ENCODE measurements at places on chromosomes 7 and 10.

DNA sequence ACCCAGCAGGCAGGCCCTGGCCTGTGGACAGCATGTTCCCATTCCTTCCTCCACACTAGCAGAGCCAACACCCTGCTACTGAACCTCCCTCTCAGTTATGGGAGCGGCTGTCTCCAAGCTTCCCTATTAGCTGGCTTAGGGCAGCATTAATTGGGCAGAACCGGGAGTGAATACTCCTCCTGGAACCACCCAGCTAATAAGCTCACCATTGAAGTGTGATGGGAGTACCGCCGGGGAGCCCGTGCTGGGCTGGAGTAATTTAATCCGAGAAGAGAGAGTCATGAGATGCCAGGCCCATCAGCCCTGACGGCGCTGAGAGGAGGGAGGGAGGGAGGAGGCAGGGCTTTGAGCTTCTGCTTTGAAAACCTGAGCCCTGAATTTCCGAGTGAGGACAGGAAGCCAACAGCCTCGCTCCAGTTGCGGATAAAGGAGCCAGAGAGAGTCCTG, 31.8 kb upstream of the ELFN1 start:
- DNase-seq = no peak

- no peak for DNase-seq
Observed at GRCh38 chr7:51772190-51772589, 455.6 kb upstream of the COBL start.

DNA sequence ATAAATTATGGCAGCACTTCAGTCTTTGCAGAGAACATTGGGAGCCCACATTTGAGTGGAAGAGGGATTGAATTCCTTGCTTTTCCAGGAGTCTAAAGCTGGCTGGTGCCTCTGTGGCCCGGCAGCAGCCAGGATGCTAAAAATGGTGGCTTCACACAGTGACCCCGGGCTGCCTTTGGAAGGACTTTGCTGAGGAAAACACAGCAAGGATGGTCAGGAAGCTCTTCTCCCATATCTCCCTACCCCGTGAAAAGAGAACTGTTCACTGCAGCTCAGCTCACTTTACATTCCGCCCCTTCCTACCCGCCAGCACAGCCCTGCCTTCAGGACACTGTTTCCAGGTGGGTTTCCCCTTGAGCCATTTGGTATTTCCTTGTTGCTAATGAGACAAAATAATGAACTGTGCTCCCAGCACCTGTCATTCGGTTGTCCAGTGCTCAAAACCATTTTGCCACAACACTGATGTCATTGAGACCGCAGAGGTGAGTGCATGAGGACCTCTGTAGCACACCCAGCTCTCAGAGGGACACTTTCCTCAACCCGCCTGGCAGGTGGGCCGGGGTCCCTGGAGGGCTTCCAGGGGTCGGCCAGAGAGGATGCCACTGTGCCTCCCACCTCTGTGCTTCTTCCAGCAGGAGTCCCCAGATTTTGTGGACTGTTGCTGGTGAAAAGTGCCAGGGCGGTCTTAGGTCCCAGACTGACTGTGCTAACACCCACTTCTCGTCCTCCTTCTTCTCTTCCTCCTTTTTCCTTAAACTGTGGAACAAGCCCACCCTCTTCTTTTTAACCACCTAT, 255.7 kb upstream of the PPP2R2D start:
- no peak for DNase-seq

DNA sequence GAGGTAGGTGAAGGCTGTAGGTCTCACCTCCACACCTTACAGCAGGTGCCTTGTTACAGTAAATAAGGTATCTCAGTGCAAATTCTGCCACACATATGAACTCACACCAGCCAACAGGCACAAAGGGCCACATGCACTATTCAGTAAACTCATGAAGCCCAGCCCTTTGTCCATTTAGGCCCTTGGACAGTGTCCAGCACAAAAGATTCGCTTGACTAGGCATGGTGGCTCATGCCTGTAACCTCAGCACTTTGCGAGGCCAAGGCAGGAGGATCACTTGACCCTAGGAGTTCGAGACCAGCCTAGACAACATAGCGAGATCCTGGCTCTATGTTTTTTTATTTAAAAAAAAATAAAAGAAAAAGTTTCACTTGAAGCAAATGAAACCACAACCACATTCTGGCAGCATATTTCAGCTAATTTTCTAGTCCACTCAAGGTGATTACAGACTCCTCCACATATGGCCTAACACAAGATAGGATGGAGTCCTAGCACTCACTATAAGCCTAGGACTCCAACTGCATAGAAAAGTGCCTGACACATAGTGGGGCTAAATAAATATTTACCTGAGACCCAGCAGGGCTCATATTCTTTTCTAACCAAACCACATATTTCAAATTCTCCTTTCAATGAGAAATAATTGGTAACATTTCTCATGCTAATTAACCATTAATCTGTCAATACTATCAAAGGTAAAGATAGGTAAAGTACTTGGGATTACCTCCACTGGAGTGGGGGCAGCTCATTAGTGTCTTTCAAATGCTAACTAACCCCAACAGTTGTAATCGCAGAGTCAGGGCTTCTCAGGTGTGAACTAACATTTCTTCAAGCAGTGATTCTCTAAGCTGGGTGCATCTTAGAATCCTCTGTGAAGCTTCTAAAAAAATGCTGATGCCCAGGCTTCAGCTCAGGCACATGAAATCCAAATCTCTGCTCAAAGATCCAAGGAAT, 4.5 kb upstream of the ANKRD1 start:
- no peak for DNase-seq

DNA sequence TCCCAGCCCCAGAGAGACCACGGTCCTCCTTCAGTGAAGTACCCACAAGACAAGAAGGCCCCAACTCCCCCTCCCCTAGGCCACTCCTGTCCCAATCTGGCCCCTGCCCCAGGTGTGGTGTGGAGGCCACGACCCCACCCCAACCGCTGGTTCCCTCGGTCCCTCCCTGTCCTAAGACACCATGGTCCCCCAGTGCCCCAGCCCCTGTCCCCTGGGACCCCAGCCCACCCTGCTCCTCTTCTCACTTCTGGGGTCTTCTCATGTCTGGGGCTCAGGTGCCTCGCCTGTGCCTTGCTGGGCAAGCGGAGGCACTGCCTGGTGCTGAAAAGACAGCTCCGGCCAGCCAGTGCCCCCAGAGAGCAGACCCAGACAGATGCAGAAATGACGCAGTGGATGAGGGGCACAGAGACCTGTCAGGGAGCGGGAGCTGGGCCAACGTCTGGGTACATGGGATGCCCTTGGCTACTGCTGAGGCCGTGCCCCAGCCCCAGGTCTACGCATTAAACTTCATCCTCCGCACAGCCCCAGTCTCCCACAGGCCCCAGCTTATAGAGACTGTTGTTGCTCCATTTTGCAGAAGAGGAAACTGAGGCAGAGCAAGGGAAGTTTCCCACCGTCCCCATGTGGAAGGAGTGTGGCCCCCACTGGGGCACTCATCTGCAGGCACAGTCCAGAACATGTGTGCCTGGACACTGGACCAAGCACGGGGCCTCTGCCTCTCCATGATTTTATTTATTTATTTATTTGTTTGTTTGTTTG, 14.8 kb downstream of the GRIFIN start:
- no peak for DNase-seq

GRCh38 chr7:141477865-141478264, 73.3 kb upstream of the AGK start:
- no peak for DNase-seq

DNA sequence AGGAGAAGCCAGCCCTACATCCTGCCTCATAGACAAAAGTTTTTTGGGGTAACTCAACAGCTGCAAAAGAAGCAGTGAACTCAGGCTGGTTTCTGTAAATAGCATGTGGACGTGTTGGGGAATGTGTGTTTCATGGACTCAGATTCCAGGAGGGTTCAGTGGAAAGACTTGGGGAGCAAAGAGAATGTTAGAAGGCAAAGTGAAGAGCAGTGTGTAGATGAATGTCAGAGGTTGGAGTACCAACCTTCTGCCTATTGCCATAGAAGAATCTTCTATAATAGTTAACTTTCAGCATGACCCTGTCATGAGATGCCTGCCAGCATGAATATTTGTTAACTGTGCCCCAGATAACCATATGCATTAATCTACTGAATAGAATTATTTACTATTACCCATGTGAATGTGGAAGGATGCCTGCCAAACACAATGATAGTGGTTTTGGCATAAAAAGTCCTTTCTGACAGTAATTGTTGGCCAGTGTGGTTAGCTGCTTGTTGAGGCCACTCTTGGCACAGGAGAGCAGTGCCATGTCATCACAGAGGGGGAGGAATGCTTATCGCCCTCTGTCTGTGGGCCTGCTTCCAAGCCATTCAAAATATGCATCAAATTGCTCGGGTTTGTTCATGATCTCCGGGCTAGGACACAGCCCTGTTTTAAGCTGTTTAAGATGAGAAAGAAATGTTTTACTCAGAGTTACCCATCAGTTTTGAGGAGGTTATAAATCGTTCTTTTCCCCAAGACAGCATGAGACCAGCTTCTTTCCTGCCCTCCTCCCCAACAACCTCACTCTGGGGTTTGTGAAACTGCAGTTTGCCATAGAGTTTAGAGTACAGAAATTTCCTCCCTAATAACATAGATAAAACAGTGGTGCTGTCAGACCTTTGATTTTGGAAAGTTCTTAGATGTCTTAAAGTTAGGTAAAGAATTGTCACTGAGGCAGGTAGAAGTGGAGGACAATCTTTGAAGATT, 165.3 kb downstream of the WNT2 start:
- no peak for DNase-seq

DNA sequence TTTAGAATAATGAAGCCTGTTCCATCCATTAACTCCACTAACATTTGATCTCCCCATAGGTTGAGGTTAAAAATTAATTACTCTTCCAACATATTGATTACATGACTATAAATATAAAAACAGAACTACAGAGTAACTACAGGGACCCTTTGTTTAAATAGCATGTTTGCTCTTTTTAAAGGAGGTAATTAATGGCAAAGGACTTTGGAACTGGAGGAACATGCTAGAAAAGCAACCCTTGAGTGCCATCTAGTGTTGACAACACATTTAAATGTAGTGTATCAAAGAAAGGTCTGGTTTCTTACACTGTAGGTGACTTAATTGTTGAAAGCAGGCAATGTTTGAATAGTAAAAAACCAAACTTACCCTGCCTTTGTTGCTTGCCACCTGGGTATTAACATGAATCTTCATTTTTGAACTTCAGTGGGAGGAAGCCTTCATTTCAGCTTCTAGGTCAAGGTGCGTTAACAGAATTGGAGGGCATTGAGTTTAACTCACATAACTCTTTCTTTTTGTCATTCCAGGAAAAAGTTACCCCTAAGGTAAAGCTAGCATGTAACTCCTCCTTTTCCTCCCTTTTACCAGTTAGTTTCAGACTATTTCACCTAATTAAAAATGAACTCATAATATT, 52.6 kb upstream of the CAPZA2 start:
- DNase-seq = peak; percentile 76

DNA sequence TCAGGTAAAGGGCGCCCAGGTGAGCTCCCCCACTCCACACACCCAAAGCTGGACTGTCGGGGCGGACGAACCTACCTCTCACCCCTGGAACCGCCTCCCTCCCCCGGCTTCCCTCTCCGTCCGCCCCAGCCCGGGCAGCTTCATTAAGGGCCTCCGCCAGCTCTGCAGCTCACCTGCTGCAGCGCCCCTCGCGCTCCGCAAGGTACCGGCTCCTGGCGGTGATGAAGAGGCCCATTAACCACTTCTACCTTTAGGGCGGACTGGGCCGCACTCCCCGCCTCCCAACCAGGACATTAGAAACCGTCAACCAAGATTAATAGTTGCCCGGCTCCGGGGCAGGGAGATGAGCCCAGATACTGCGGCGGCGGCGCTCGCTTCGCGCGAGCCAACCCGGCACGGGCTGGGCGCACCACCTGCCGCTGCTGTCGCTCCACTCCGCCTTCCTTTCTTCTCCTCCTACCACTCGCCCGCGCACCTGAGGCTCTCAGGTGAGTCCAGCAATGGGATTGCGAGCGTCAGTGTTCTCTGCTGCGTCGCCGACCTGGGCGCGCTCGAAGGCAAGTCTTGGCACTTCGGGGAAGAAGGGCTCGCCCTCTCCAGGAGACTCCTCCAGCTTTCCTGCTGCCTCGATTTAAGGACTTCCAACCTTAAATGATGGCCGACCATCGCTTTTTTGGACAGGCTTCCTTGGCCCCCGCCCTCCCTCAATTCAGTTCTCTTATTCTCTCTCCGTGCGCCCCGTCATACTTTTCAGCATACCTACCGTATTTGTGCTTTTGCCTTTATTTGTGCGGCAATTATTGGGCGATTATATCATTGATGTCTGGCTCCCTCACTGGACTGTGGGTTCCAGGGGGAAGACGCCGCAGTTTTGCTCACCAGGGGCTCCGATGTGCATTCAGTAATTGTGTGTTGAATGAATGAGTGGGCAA, 13.6 kb upstream of the KAZALD1 start:
- DNase-seq = no peak

DNA sequence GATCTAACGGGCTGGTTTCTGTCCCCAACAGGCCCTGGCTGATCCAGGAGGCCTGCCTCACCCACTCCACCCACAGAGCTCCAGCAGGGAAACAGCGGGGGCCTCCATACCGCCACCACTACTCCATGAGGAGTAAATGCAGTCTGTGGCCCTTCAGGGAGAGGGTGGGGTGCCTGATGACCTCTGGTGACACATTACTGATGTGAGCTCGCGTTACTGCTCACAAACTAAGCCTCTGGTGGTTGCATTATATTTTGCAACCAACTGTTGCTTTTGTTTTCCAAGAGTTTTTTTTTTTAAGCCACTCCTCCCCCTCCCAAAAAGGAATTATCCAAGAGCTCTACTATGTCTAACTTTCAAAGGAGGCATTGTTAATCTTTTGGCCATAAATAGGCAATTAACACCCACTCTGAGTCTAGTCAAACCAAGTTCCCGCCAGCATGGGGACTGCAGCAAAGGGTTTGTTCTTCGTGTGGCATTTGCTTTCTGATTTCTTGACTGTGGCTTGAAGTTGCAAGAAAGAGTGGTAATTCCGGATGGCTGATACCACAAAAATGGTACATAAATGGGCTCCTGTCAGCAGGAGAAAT, 72.6 kb downstream of the FAM53B start:
- DNase-seq = no peak
